ENCODE measurements at places on chromosomes 3 and 15. TPM values are rescaled to one million over a fixed set of nuclear protein-coding genes. Genes with fewer than 3 reads are reported as not detected.

DNA sequence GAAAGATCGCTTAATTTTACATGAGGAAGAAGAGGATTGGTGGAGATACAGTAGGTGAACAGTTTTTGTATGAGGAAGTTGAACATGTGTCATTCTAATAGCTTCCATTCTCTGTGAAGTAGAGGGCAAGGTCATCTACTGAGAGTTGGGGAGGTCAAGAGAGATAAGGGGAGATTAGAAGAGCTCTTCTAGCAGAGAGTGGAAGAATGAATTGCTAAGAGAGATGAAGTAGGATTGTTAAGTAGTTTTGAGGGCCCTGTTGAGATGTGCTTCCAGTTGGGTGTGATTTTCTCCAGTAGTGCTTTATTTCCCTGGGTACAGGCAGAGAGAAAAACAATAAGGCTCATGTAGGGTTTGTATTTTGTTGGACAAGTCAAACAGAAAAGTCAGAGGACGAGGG is 5.2 kb downstream of the OPA1 start:
- no peak for DNase-seq

DNA sequence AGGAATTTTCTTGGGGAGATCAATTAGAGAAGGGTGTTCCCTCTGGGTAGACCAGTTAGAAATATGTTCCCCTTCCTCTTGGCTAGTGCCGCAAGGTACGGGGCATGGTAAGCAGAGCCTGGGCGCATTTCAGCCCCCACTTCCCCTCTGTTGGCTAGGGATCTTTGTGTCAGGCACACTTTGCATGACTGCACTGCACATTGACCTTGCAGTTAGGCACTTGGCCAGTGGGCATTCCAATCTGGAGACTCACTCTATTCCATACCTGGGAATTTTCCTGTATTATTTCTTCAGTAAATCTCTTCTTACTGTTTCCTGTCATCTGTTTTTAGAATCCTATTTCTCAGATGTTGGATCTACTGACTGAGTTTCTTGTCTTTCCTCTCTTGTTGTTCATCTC is 30.0 kb upstream of the CACNA1D start:
- no peak for DNase-seq

DNA sequence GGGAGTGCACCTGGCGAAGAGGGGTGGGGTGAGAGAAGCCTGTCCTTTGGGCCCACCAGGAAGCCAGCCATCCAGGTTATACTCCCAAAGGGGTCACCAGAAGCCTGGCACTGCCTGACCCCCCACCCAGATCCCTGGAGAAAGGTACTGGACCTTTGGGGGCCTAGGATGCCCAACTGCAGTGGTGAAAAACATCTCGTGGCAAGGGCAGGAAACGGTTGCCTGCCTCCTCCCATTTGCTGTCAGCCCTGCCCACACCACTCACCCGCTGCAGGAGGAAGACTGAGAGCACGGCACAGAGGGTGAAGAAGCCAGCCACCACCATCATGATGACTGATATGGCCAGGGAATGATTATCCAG is 2.2 kb upstream of the ULK3 start:
- no peak for DNase-seq

DNA sequence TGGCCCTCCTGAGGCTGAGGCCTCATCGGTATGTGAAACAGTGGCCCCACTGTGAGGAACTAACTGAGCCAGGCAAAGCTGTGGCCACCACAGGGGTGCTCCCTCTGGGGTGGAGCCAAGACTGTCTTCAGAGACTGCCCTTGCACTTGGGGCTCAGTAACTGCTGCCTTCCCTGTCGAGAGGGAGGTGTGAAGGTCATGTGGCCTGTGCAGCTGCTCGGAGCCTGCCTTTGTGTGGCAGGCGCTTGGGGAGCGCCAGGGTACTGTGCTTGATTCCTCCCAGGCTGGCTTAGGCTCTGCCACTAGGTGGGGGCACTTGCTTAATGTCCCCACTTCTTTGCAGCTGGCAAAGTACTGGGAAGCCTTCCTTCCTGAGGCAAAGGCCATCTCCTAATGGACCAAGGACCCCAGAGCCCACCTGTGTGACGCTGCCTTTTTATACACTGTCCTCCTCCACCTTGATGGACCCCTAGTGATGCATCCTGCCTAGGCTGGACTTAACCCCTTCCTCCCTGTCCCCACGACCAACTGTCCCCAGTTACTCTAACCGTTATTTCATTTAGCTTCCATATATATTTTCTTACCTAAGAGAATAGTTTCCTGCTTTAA is 14.2 kb upstream of the SNX22 start:
- DNase-seq, result no peak

DNA sequence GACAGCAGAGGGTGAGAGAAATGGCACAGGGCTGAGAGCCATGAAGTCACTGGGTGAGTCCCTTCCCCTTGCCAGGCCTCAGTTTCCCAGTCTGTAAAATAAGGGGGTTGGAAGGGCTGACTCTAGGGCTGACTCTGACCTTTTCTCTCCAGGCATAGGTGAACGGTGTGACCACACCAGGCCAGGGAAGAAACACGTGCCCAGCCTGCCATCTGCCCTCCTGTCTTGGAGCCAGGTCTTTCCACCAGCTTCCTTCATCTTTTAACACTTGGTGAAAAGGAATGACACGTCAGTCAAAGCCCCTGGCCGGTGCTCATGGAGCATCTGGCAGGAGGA is 74.4 kb downstream of the CPN2 start:
- no peak for DNase-seq

- DNase-seq, result no peak
Observed at GRCh38 chr3:111972891-111973290, 5.9 kb upstream of the ABHD10 start.

DNA sequence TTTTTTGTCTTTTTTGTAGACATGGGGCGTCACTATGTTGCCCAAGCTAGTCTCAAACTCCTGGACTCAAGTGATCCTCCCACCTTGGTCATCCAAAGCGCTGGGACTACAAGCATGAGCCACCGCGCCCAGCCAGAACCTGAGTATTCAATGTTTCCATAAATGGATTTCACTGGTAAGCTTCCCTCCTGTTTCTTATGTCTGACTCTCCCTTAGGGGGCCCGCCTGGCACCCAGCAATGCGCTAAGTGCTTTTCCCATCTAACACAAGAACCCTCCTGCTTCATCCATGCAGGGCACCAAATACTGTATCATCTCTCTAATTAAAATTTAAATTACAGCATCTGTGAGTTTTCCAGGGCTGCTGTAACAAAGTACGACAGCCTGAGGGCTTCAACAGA is 44.9 kb downstream of the KLF15 start:
- DNase-seq, result no peak

GRCh38 chr15:40787991-40788390 is 18.2 kb downstream of the C15orf62 start:
- no peak for DNase-seq

- no peak for DNase-seq
Observed at GRCh38 chr15:62896380-62896866, 146.1 kb upstream of the TPM1 start.

DNA sequence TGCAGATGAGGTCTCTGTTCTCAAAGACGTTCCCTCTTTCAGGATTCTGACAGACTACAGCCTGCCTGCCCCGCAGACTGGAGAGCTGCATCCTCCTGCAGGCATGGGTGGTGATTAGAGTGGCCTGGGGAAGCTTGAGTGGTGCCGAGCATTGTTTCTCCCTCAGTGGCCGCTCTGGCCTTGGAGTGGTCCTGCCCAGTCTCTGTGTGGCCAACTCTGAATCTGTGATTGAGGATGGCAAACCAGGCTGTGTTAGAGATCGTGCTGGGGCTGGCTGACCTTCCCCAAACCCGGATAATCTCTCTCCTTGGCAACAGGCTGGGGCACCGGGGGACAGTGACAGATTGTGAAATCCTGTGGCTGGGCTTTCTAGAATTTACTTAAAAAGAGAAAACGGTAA is 11.0 kb upstream of the ADCY5 start:
- DNase-seq, result no peak

- no peak for DNase-seq
Observed at GRCh38 chr15:99113547-99114271, 8.8 kb downstream of the SYNM start.

DNA sequence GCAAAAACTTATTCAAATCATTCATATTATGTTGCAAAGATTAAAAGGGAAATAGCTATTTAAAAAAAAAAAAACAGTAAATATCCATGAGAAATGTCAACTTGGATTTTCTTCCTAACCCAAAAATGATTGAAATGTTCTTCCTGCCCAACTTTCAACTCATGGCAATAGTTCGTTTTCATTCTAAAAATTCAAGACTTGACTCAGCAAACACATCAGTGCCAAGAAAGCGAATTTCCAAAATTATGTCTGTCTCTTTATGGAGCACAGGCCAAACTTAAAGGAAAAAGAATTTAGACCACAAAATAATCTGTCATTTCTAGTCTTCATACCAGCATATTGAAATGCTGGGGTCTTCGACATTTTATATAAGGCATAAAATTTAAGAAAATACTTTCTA is 63.7 kb downstream of the MAGI1 start:
- no peak for DNase-seq

DNA sequence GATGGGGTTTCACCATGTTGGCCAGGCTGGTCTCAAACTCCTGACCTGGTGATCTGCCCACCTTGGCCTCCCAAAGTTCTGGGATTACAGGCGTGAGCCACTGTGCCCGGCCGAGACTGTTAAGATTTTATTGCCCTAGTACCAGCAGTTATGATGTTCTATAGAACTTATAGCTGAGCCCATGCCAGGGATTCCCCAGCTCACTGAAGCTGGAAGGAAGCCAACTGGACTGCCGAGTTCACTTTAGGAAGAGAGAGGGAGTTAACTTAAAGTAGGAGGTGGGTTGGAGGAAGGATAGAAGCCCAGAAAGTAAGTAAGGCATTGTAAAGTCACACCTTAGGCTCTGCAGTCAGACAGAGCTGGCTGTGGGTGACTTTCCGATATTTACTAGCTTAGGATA is 101.1 kb upstream of the BOC start:
- DNase-seq, result no peak

GRCh38 chr15:78838489-78838888 is 27.2 kb upstream of the ADAMTS7 start:
- no peak for DNase-seq

GRCh38 chr3:172217877-172218276 is 178.5 kb downstream of the FNDC3B start:
- no peak for DNase-seq

GRCh38 chr3:121436074-121436473 is 109.7 kb downstream of the POLQ start:
- no peak for DNase-seq

Gene NTRK3
- total RNA-seq, result 2.4 TPM

Gene CD86
- not detected for total RNA-seq

Gene GATM
- total RNA-seq, result 9.0 TPM

Gene SLC35G2
- total RNA-seq, result 5.4 TPM
